HS-27A (cell line): ENCODE measurements at places on chromosomes 3 and 15.

- no peak for DNase-seq
Observed at GRCh38 chr3:64221571-64222257, 3.6 kb downstream of the PRICKLE2 start.

- no peak for DNase-seq
Observed at GRCh38 chr15:36472672-36473071, 106.8 kb upstream of the CDIN1 start.

GRCh38 chr3:47128137-47128536, 35.8 kb downstream of the SETD2 start:
- DNase-seq, result no peak

GRCh38 chr15:101042320-101042719, 123.2 kb downstream of the LRRK1 start:
- no peak for DNase-seq

DNA sequence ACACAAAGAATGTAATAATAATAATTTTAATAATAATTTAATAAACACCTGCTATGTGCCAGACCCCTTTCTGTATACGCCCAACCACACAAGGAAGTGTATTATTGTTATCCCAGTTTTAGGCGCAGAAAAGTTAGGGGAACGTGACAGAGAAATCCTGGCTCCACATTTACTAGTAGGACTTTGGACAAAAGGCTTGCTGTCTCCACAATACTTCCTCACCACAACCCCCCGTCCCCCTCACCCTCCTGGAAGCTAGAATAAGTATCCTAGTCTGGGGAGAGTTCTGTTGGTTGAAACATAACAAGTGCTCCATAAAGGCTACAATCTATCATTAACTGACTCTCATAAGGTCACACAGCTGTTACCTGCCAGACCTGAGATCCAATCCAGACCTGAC, 488 bp upstream of the IL17RD start:
- DNase-seq, result no peak

GRCh38 chr3:126816986-126817777, 113.1 kb downstream of the CHCHD6 start:
- DNase-seq, result no peak
